ENCODE measurements at places on chromosomes 11 and 22. TPM values are rescaled to one million over a fixed set of nuclear protein-coding genes. Genes with fewer than 3 reads are reported as not detected.

GRCh38 chr11:80860632-80861031 is 1419.8 kb upstream of the TENM4 start:
- DNase-seq = no peak

DNA sequence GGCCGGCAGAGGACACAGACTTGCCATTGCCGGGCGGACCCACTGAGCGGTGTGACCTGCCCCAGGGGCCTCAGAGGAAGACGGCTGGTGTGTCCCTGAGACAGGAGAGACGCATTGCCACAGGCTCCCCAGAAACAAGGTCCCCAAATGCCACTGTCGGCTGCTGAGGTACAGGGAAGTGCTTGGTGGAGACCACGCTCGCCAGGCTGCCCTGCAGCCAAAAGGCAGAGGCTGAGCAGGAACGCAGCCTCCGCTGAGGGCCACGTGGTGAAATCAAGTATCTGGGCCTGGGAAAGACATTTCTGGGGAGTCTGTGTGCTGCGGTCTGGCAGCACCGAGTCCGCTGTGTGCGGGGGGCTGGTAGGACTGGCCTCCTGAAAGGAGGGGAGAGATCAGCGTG is 794.9 kb downstream of the BRD1 start:
- no peak for DNase-seq

DNA sequence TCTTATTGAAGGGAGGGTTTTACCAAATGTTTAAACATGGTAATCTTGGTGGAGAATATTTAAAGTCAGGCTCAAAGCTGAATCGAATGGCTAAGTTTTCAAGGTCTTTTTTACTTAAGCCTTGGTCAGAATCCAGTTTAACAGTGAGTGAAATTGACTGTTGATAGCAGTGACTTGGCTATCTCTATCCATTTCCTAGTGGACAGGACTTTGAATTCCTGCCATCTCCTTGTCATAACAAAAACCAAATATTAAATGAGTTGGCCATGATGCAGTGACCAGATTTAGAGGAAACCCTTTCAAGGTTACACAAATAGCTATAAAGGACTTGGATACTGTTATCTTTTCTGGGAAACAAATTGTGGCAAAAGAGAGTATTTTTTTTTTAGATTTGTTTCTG is 92.0 kb downstream of the JRKL start:
- DNase-seq = no peak

Gene LRRC56
- 0.68 TPM for total RNA-seq

GRCh38 chr11:102254047-102254446 is 63.2 kb upstream of the BIRC3 start:
- no peak for DNase-seq

DNA sequence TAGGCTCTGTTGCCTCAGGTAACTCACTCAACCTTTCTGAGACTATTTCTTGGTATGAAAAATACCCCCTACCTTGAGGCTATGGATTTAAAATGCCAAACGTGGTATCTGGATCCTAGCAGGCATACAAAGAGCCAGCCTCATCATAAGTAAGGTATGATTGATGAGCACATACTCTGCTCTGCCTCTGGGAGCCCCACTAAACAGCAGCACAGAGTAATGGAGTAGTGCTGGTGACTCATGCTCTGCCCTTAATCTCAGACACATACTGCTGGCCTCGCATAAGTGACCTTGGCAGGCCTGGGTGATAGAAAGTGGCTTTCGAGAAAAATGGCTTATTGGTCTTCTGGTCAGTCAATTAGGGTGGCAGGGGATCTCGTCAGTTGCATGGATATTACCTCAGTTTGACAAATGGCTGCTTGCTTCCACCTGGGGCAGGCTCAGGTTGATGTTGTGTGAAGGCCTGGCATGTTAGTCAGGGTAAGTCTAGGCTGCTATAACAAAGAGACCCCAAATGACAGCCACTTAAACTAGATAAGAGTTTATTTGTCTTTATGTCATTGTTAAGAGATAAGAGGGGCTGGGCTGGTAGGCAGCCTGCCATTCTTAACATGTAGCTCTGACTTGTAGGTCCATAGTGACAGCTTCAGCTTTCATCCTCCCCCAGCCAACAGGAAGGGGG is 15.2 kb upstream of the SLC6A5 start:
- DNase-seq = no peak

Measured in left cardiac atrium (tissue), 4 donors.